Keratinocyte (primary cell): ENCODE measurements at places on chromosomes 3 and 15.

DNA sequence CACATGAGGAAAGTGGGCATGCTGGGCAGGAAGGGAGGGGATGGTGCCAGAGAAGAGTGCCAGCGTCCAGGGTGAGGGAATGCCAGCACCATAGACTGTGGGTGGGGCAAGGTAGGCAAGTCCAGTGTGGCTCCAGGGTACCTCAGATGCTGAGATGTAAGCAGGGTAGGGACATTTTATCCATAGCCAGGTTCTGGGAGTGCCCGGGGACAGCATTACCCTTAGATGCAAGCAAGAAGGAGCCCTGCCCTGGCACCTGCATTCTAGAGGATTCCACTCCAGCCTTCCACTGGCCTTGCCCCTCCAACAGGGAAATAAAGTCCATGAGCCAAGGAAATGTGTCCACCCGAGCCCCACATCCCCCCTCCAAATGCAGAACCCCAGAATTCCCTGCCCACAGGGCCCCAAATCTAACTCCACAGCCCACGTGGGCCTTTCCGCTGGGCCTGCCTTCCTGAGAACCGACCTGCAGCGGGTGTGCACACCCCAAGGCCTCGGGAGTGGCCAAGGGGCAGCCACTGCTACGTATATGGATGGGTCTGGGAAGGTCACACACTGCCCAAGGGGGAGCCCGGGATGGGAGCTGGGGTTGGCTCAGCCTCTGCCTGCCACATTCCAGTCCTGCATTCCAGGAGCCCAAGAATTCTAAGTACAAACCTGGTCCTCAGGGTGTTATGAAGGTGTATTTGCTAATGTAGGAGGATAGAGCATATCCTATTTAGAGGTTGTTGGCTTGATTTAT lies 20.3 kb upstream of the CYP11A1 start:
- DNase-seq: no peak

GRCh38 chr3:13748276-13748879 lies 131.5 kb downstream of the WNT7A start:
- no peak for DNase-seq

DNA sequence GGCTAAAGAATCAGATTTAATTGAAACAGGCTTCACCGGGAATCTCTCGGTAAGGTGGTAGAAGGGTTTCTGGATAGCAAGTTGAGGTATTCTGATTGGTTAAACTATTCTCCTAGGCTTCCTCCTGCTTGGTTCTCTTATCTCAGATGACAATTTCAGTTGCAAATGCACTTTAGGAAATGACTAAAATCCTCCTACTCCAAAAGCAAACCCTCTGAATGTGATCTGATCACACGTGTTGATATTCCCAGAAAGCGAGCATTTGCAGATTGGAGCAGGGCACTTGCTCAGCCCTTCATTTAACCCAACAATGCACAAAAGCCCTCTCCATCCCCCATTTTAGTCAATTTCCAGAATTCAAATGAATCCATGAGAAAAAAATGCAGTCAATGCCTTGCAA lies 55.6 kb upstream of the ICE2 start:
- DNase-seq: no peak

GRCh38 chr3:132088291-132088690 lies 53.5 kb upstream of the CPNE4 start:
- no peak for DNase-seq

DNA sequence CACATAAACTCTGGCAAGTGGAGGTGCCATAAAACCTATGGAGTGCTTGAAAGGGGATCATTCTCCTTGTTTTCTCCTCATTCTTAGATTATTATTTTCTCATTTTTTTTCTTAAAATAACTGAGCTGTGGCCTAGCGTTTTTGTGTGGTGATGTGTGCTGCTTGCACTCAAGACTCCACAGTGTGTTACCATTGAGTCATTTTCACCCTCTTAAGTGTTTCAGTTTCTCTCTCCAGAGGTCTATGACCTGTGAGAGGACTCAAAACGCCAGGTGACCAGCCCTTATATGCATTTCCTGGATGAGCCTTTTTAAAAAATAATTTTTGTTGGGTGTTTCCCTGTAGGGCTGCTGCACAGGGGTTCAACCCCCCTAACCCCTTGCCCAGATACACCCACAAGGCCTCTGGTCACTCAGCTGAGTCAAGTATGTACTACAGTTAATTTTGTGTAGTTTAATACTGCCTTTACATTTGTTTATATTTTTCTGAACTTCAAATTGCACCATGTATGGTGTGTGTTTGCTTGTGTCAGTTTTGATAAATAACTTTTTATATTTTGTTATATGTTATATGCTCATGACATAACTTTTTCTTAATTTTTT lies 15.4 kb upstream of the BTLA start:
- DNase-seq: no peak

GRCh38 chr3:139343895-139344856 lies at the start of gene MRPS22:
Gene MRPS22 (plus strand): TSS chr3:139344020. CDS start chr3:139344027, 7 bp downstream.
- peak; percentile 46 for DNase-seq

DNA sequence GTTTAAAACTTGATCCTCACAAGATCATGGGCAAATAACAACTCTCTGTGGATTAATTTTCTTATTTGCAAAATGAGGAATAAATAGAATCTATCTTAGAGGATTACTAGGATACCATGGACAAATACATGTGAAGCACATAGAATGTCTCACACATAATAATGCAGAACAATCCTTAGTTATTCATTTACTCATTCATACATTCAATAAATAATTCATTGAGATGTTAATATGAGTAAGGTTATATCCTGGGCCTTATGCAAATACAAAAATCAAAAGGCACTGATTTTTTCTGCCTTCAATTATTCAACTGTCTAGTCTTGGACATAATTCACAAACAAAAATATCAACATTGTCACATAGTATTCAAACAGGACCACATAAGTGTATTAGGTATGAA lies 654.1 kb downstream of the MECOM start:
- DNase-seq: no peak

DNA sequence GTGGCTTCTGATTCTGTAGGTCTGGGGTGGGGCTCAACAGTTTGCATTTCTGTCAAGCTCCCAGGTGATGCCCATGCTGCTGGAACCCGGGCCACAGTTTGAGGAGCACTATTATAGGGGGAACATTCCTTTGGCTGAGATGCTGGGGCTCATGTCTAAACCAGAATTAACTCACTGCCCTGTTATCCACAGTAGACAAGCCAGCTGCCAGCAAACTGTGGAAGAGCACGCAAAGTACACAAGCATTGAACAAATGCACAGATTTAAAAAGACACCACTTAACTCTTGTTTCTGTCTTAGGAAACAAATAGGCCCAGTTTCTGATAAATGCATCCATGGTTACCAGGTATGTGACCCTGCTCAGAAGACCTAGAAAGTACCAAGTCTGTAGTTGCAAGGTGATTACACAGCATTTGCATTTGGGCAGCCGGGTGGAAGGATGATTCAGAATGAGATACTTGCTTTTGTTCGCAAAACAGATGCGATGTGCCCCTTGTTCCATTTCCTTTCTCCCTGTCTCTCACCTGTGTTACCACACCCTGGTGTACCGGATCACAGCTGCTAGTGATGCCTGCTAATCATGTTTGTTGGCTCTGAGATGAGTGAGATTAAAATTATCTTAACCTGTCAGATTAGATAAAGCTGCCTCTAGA lies 12.4 kb downstream of the GYG1 start:
- peak; percentile 2 for DNase-seq

DNA sequence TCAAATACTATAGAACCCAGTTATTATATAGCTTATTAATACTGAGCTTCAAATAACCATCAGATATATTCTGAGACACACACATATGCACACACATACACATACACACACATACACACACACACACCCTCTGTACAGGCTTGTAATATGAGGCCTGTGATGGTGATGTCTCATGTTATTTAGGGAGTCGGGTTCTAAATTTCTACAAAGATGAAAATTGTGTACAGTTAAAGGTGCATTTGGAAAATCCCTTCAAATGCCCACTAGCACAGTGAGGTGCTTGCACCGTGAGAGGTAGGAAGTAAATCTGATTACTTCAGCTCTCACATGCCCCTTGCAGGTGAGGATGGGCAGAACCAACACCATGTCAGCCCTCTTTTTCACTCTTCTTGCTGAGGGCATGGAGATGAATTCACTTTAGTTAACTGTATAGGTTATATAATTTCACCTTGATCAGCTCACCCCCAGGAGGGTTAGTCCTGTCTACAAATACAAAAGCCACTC lies 294.5 kb upstream of the PROK2 start:
- no peak for DNase-seq

GRCh38 chr3:22986958-22987357 lies 216.2 kb upstream of the UBE2E2 start:
- DNase-seq: no peak

GRCh38 chr3:42120866-42121265 lies 29.7 kb downstream of the TRAK1 start:
- no peak for DNase-seq

DNA sequence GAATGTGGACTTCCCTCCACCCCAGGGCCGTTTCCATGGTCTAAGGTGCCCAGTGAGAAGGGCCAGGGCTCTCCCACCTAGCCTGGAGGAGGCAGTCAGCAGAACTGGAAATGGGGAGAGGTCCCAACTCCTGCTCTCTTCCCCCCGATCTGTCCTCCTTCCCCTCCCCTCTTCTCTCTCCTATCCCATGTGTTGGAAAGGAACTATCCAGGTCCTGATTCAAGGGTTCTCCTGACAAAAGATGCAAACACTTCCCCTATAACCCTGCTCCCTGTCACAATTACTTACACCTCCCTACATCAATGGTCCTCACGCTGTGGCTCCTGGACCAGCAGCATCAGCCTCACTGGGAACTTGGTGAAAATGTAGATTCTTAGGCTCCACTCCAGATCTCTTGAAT lies 6.0 kb downstream of the CIB2 start:
- no peak for DNase-seq

DNA sequence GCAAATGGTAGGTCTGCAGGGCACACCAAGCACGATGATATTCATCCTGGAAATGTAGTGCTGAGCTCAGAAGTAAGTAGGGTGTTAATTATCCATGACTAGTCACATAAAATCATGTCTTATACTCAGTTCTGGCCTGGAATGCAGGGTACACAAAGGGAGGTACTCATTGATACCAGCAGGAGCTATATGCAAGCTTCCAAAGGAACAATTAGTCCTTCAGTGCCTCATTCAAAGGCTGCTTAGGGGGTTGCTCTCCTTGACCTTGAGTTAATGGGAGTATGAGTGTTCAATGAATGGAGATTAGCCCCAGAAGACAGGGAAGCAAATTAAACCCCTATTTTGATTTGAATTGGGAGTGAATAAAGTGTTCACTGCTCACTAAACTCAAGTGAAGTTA lies 38.3 kb downstream of the CNTN6 start:
- no peak for DNase-seq

DNA sequence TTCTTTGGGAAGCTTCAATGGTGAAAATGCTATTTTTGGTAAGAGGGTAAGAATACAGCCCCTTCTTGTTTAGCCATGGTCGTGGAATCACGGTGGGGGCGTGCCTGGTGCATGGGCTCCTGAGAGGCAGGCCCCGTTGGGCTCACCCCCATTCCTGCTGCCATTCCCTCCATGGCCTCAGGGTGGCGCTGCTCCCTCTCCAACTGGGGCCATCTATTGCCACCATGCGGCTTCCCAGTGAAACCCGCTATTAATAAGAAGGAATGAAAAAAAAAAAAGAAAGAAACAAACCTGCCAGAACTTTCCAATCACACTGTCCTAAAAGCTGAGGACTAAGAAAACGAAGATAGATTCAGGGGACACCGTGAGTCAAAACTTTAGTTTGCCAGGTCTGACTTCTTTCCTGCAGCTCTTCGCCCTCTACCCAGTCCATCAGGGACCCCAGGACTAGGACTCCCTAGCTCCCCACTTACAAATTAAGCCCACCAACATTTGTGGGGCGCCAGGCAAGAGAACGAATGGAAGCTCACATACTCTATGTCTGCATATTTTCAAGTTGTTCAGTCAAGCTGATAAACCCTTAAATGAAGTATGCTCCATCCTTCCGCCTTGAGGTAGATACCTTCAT lies 30.6 kb upstream of the ABHD2 start:
- DNase-seq: no peak

- no peak for DNase-seq
These were observed 18.1 kb downstream of the IL17RD start for GRCh38 chr3:57147071-57147470.

- DNase-seq: no peak
These were observed 17.6 kb downstream of the ASB14 start for GRCh38 chr3:57274845-57275244.

- no peak for DNase-seq
These were observed 84.2 kb downstream of the MYO9A start for GRCh38 chr15:72033711-72034110.

DNA sequence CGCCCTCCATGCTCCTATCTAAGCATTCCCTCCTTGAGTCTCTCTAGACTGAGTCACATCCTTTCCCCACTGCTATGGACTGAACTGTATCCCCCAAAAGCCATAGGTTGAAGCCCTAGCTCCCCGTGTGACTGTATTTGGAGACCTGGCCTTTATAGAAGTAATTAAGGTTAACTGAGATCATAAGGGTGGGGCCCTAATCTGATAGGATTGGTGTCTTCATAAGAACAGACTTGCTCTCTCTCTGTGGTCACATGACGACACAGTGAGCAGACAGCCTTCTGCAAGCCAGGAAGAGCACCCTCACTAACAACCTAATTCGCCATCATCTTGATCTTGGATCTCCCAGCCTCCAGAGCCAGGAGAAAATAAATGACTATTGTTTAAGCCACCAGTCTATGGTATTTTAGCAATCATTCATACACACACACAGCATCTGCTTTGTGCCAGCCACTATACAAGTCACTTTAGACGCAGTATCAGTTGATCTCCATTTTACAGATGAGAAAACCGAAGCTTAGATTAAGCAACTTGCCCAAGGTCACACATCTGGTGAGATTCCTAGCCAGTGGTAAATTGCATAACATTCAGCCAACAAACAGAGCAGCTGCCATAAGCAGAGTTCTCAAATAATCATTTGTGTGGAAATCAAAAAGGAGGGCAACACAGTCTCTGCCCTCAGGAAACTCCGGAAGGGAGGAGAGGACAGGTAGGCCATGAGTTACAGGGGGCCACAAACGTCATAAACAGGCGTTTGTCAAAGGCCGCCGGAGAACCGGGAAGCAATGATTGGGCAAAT lies 66.3 kb upstream of the HES1 start:
- DNase-seq: no peak

DNA sequence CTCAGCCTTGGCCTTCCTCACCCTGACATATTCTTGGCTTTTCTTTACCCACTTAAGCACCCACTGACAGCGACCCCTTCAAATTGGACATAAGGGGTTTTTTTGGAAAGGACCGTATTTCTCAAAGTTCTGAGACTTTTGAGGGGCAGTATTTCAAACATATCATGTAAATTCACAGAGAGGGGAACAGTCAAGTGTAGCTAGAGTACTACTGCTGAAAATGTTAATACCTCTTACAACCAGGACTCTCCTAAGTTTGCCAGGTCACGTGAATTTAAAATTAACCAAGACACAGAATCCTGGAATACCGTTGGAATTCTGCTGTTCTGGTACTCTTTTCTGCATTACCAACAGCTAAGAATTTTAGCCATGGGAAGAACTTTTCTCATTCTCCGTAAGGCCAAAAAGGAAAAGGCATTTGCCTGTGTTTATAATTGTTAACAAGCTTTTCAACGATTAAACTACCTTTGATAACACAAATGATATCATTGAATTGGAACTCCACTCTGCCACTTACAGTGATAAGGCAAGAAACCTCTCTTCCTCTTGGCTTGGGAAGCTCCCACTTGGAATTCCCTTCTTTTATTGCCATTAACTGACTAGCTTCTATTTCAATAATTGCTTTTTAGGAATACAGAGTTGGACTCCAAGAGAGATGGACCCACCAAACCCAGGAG lies 597 bp upstream of the GBE1 start:
- DNase-seq: no peak

- DNase-seq: no peak
These were observed 194.4 kb downstream of the FEZF2 start for GRCh38 chr3:62178739-62179600.
